ENCODE measurements at places on chromosomes 7 and 10. TPM values are rescaled to one million over a fixed set of nuclear protein-coding genes. Genes with fewer than 3 reads are reported as not detected.

The GNGT1 gene
- total RNA-seq = not detected

The PTPN12 gene
- 11.3 TPM for total RNA-seq

The SYT15B gene
- total RNA-seq = 0.13 TPM

The OR2A12 gene
- not detected for total RNA-seq

The LRRC17 gene
- not detected for total RNA-seq

Data from CD8-positive, alpha-beta memory T cell (primary cell).